Activated T-helper 2 cell treated with anti-CD3 and anti-CD28 coated beads, Interferon-gamma antibody, Interleukin-2, Interleukin-4, amounts not matched to agents 10 μg/mL and 5 μg/mL and 100 μg/mL, durations not matched to agents 14 hours and 24 hours and 36 hours (primary cell): ENCODE measurements at places on chromosomes 12 and 14. TPM values are rescaled to one million over a fixed set of nuclear protein-coding genes. Genes with fewer than 3 reads are reported as not detected.

Gene APOLD1
- total RNA-seq: 5.3 and 6.0 TPM in 2 replicates

Gene CCDC38
- 0.07 TPM in 1 of 2 replicates, not detected in the other for total RNA-seq

GRCh38 chr12:117441751-117442150, 80.3 kb upstream of the NOS1 start:
- DNase-seq: no peak

DNA sequence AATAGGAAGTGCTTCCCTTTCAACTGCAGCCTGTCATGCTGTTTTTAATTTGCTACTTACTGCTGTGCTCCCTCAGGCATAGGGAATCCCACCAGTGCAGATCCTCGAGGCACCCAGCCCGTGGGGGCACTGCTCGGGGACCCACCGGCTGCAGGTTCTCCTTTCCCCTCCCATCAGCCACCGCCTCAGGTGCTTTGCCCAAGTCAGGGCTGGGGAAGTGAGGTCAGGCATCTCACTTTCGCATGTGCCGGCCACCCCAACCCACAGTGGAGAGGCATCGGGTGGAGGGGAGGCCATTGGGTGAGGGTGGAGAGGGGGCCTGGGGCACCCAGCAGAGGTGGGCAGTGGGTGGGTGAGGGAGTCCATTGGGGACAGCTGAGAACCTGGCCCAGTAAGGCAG, 41.9 kb upstream of the MAX start:
- no peak for DNase-seq
